Sigmoid colon (tissue), 7 donors: ENCODE measurements at places on chromosomes 7 and 10. TPM values are rescaled to one million over a fixed set of nuclear protein-coding genes. Genes with fewer than 3 reads are reported as not detected.

The SRRM3 gene
- total RNA-seq: 3.9 TPM

DNA sequence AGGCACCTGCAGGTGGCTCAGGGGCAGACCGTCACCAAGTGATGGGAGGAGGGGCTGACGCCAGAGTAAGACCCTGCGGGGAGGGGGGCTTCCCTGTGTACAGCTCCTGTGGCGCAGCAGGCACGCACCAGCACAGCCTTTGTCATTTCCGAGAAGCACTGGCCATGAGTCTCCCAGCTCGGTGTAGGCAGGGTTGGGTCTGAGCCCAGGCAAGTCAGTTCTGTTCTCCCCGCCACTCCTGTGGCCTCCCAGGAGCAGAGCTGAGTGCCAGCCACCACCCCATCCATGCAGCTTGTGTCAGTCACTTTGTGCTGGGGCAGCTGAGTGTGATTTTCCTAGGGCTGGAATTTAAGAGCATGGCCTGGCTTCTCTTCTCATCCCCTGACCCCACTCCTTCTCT is 13.2 kb downstream of the CPSF4 start:
- no peak overlapping the region for H3K27ac ChIP-seq
- no peak overlapping the region for H3K4me3 ChIP-seq
- H3K36me3 ChIP-seq: peaks cover 50% of the 10 kb centered on the region
- no peaks in the 10 kb centered on the region for H3K4me1 ChIP-seq

DNA sequence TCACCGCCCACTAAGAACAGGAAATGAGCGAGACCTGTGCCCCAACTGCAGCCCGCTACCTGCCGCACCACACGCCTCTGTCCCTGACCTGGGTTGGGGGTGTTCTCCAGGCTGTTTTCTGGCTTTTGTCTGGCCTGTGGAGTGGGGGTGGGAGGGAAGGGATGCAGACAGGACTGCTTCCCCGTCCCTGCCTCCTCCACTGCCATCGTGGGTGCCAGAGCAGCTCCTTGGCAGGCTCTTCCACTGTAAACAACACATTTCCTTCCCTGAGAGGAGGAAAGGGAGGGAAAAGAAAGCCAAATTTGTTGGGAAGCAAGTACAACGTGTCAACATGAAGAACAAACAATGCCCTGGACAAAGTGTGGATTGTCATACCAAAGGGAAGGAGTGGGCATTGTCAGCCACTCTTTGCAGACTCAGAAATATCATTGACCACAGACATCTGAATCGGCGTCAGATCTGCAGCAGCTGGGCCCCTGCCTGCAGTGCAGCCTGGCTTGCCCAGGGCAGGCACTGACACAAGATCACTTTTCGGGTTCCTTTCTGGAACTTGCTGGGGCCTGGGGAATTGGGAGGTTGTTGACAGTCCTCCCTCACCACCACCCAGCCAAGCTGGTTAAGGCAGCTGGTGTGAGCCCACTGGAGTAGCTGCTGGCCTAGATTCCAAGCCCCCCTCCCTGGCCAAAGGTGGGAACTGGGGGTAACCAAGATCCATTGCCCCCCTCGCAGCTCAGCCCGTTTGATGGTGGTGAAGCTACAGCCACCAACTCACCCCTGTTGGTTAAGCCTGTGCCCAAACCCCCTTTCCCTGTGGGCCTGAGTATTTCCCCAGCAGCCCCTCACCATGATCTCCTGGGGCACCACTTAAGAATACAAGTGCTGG is 22.6 kb upstream of the TRIM8 start:
- no peak overlapping the region for H3K4me3 ChIP-seq
- peak overlapping the region; percentile 75 for H3K27ac ChIP-seq
- H3K4me1 ChIP-seq: no peaks in the 10 kb centered on the region
- H3K36me3 ChIP-seq: peaks cover 20% of the 10 kb centered on the region
- peak; percentile 59 for DNase-seq

The IFT22 gene
- 33.0 TPM for total RNA-seq

GRCh38 chr7:79317728-79318127 is 135.7 kb downstream of the MAGI2 start:
- H3K27me3 ChIP-seq: no peaks in the 10 kb centered on the region
- no peak overlapping the region for H3K27ac ChIP-seq
- H3K36me3 ChIP-seq: no peaks in the 10 kb centered on the region
- no peak for DNase-seq
- H3K4me3 ChIP-seq: no peak overlapping the region
